ENCODE measurements at places on chromosomes 1 and 21.

GRCh38 chr1:173853074-173853473, 14.7 kb downstream of the GAS5 start:
- peak; percentile 86 for DNase-seq

- DNase-seq, result no peak
Observed at GRCh38 chr1:158147869-158148268, 32.8 kb upstream of the CD1D start.

GRCh38 chr1:107442551-107442950, 301.7 kb downstream of the NTNG1 start:
- no peak for DNase-seq

DNA sequence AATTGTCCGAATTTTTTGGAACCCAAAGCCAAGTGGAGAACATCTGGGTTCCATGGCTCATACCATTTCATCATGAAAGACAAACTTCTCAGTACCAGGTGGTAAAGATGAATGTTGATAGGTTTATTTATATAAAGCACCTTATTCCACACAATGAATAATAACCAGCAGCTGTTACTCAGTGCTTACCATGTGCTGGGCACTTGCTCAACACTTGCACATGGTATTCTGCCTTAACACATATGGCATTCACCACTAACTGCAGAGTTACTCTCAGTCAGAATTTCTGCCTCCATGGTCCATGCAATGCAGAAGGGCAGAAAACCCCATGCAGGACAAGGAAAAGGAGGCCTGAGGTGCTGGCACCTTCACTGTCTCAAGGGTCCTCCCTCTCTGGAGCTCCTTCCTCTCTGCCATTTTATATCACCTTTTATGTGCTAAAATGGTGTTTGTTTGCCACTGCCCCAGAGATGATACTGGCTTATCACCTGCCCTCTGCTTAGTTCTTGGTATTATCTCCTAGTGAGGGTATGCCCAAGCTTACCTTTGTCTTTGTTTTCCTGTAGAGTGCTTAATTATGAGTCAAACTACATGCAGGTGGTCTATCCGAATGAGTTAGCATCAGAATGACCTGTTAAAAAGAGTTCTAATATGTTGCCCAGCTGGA, 76.7 kb upstream of the ZNF326 start:
- DNase-seq, result peak; percentile 38

GRCh38 chr1:210250998-210251679, 18.5 kb downstream of the SERTAD4 start:
- DNase-seq, result peak; percentile 75

DNA sequence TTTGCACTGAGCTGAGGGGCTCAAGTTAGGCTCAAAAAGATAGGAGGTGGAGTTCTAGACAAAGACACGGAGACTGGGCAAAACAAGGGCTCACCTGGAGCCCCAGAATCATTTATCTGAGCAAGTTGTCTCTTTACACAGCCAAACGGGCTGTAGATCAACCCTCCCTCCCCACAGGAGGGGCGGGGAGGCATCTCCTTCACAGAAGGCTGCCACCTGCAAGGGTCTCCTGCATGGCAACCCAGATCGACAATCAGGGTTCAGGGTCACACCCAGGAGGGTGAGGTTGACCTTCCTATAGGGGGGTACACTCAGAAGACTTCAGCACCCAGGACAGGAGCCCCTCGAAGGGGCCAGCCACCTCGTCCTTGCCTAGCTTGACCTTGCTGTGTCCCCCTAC, 84.0 kb downstream of the CD247 start:
- DNase-seq, result no peak

GRCh38 chr1:207606362-207606755, 38.6 kb upstream of the CR1L start:
- no peak for DNase-seq

- DNase-seq, result peak; percentile 30
Observed at GRCh38 chr1:229217716-229218115, 53.2 kb upstream of the RAB4A start.

All from ELR (cell line).